ENCODE measurements at places on chromosomes 6 and 20.

- DNase-seq: no peak
Observed at GRCh38 chr20:59207742-59208357, 44.2 kb downstream of the ZNF831 start.

DNA sequence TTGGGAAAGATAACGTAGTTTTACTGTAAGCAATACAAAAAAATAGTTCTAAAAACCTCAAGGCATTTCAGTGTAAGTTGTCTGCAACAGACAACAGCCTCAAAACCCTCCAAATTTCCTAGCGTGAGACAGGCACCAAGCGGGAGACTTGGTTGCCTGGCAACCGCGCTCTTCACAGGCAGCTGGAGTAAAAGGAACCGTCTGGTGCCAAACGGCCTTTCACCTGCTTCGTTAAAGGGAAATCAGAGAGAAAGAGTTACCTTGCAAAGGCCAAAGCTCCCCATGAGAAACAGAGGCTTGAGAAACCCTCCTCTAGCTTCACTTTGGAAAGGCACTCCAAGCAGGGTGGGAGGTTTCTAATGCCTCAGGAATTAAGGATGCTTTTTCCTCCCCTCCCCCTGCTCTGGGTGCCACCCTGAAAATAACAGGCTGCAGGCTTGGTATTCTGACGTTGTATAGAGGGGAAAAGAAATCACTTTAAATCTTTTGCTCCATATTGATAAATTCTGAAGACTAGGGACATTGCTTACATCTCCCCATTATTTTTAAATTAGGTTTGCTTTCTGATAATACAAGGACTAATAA is 129.7 kb upstream of the UFL1 start:
- peak; percentile 23 for DNase-seq

GRCh38 chr6:126959765-126960164 is 158.7 kb upstream of the RSPO3 start:
- DNase-seq: no peak

DNA sequence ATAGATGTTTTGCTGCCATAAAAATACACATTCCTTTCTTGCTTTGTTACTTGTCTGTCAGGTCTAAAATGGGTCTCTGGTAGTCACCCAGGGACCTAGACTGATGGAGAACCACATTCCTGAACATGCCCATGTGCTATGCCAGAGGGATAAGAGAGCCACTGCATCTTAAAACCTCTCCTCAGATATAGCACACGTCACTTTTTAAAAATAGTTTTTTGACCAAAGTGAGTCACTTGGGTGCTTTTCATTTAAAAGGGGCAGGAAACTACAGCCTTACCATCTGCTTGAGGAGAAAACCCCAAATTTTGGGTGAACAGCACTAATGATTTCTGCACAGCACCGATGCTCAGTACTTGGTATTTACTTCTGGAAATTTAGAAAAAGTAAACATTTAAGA is 197.8 kb downstream of the OGFRL1 start:
- no peak for DNase-seq

- DNase-seq: no peak
Observed at GRCh38 chr20:37278966-37279590, 10.4 kb upstream of the MANBAL start.

All from right kidney (tissue), 9 donors.